ENCODE measurements at places on chromosomes 6 and 20.

DNA sequence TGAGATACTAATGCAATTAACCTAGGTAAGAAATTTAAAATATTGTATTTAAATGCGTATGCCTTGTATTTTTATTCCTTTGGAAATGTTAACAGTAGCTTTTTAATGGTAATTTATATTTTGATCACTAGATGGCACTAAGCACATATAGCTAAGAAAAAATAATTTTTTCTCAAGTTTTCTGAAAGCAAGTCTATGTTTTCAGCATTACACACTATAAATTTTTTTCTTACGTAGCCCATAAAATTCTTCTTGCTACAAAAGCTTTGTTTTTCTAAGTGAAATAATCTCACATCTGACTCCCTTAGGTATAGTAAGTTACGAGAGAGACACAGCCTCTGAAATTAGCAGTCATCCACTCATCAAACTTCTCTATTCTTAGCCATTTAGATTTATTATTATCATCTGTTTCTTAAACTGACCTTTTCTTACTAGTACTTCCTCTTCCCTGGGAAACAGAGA lies 35.7 kb downstream of the TSPYL4 start:
- H3K27me3 ChIP-seq: no peaks in the 10 kb centered on the region
- H3K4me1 ChIP-seq: no peaks in the 10 kb centered on the region
- no peaks in the 10 kb centered on the region for H3K36me3 ChIP-seq
- H3K27ac ChIP-seq: no peak overlapping the region

DNA sequence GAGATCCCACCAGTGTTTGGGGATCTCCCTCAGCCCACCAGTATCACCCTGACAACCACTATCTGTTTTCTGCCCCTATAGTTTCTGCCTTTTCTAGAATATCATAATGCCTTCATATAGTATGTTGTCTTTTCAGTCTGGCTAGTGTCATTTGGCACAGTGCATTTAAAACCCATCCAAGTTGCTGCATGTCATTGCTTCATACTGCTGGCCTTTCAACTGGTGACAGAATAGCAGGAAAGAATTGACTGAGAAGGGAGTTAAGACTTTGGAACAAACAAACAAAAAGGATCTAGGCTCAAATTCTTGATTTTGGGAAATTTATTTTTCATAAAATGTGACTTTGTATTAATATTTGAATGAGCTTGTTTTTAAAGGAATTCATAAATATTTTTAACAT lies 4.5 kb downstream of the LMBRD1 start:
- peak overlapping the region; percentile 82 for H3K27ac ChIP-seq
- DNase-seq: peak; percentile 22
- H3K36me3 ChIP-seq: peaks cover 3% of the 10 kb centered on the region

DNA sequence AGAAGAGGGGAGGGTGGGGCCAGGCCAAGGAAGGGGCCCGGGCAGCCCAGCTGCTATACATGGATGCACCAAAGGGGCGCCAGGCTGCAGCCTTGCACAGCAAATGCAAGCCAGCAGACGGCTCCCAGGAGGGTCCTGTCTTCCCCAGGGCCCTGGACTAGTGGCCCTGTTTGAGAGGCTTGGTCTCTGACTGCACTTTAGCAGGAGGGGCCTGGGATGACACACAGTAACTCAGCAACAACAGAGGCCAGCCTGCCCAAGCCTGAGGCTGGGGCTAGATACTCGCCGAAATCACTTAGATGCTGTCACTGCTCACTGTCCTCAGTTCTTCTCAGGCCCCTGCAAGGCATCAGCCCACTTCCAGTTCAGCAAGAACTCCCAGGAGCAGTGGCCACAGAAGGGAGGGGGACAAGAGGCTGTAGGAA lies 73.5 kb downstream of the TRAM2 start:
- H3K4me3 ChIP-seq: no peak overlapping the region
- peak overlapping the region; percentile 83 for H3K27ac ChIP-seq
- DNase-seq: no peak
- no peaks in the 10 kb centered on the region for H3K36me3 ChIP-seq

- H3K27ac ChIP-seq: no peak overlapping the region
- DNase-seq: no peak
- no peak overlapping the region for H3K4me3 ChIP-seq
- no peaks in the 10 kb centered on the region for H3K36me3 ChIP-seq
Measured at GRCh38 chr20:64113444-64113775, 6.0 kb upstream of the NPBWR2 start.

GRCh38 chr6:80733641-80734040 lies 627.2 kb downstream of the BCKDHB start:
- H3K36me3 ChIP-seq: no peaks in the 10 kb centered on the region
- no peak overlapping the region for H3K27ac ChIP-seq
- H3K4me1 ChIP-seq: no peaks in the 10 kb centered on the region
- no peak for DNase-seq
- H3K27me3 ChIP-seq: no peaks in the 10 kb centered on the region

DNA sequence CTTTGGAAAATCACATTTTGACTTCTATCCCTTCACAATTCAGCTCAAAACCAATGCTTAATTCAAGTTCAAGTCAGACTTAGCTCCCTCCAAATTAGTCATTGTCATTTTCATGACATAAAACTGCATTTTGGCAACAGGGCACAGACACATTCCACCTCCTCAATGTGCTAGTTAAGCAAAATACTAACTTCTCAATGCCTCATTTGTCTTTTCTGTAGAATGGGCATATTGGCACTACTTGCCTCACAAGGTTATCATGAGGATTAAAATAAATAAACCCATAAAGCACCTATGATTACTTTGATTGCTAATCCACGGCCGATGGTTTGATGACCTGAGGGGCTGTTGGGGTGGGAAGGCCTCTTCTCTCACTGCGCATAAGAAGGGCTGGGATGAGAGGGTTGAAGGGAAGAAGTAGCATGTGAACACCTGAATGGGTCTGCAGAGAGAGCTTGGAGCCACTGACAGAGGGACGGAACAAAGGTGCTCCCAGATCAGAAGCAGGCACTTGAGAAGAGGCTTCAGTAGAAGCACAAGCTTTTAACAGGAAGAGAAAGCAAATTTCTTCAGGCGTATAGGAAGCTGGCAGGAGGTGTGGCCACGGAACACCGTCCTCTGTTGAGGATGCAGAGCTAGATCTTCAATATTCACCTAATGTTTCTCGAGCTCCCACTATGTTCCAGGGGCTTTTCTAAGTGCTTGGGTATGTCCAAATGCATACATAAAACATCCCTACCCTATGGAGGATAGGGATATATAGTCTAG lies 11.7 kb upstream of the TBC1D7 start:
- H3K4me3 ChIP-seq: no peak overlapping the region
- H3K27ac ChIP-seq: no peak overlapping the region
- no peaks in the 10 kb centered on the region for H3K27me3 ChIP-seq
- no peak for DNase-seq
- H3K4me1 ChIP-seq: no peaks in the 10 kb centered on the region

- H3K4me3 ChIP-seq: no peak overlapping the region
- H3K27ac ChIP-seq: no peak overlapping the region
- H3K27me3 ChIP-seq: no peaks in the 10 kb centered on the region
Measured at GRCh38 chr20:6626805-6627204, 140.7 kb upstream of the BMP2 start.

DNA sequence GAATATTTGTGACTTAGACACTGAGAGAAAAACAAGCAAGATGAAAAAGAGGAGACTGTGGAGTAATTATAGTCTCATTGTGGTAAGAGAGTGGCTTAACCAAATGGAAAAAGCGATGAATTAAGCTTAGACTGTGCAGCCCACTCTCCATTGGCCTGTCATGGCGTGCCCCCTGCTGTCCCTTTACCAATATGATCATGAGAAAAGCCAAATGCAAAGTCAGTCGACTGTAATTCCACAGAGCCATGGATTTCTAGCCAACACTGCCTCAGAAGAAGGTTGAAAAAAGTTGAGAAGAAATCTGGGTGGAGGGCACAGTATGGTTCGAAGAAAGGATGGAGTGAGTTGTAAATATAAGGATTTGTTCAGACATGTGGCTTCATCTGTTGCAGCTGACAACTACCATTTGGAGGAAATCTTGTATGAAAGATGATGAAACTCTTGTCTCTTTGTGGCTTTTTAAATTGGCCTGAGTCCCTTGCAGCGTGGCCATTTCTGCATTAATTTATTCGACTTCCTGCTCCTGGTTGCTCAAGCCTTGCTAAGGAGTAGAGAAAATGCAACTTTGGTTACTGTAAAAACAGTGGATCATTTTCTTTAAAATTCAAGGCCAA lies 251.4 kb downstream of the DOK5 start:
- no peaks in the 10 kb centered on the region for H3K36me3 ChIP-seq
- H3K27ac ChIP-seq: no peak overlapping the region
- no peaks in the 10 kb centered on the region for H3K27me3 ChIP-seq
- DNase-seq: no peak

GRCh38 chr6:93222071-93222851 lies 197.1 kb downstream of the EPHA7 start:
- H3K36me3 ChIP-seq: no peaks in the 10 kb centered on the region
- no peaks in the 10 kb centered on the region for H3K27me3 ChIP-seq
- H3K27ac ChIP-seq: no peak overlapping the region
- DNase-seq: no peak
- H3K4me3 ChIP-seq: no peak overlapping the region

DNA sequence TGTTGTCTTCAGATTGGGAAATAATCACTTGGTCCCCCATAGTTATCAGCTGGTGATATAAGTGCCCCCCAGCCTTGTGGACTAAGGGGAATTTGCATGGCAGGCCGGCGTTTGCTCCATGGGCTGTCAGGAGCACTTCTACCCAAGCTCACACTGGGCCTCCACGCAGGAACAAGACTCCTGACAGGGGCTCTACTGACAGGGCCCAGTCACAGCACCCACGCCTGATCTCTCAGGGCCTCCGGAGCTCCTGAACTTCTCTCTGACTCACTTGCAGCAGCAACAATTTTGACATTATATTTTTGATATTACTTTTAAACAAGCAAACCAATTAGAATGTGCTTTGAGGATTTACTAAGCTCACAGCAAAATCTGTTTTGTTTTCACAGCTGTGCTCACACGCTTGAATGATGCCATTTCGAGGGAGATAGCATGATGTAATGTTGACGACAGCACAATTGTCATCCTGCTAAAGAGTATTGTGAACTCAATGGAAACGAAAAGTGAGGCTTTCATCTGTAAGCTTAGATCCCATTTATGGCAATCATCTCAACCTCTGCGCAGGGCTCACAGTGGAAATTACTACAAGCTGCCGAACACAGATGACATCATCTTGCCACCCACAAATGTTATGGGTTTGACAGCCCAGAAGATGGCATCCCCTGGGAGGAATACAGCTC lies 28.7 kb upstream of the TXNDC5 start:
- H3K4me3 ChIP-seq: no peak overlapping the region
- H3K27ac ChIP-seq: no peak overlapping the region
- no peaks in the 10 kb centered on the region for H3K4me1 ChIP-seq

DNA sequence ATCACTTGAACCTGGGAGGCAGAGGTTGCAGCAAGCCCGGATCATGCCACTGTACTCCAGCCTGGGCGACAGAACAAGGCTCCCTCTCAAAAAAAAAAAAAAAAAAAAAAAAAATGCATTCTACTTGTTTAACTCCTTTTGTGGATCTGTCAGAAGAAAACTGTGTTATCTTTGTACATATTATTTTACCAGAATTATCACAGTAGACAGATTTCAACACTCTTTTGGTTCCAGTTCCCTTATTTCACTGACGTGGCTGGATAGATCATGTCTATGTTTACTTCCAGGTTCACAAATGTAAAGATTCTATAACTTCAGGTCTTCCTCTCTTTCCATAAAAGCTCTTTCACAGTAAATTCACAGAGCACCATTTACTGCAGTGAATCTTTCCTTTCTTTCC lies 18.4 kb downstream of the NUDT3 start:
- no peaks in the 10 kb centered on the region for H3K27me3 ChIP-seq
- no peaks in the 10 kb centered on the region for H3K4me1 ChIP-seq
- no peak for DNase-seq
- no peak overlapping the region for H3K4me3 ChIP-seq

DNA sequence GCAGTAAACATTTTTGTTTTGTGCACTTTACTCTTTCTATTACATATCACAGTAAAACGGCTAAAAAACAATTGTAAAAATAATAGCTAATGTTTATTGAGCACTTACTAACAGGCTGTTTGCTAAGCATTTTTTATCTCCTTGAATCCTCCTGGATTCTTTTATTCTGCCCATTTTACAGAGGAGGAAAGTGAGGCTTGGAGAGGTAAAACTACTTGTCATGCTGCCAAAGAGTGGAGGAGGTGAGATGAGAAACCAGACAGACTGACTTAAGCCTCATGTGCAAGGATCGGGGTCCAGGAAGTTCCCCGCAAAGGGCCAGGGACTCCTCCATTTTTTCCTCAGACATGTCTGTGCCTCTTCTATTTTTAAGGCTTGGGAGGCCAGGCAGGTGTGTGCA lies 63.6 kb downstream of the DLGAP4 start:
- no peaks in the 10 kb centered on the region for H3K36me3 ChIP-seq
- H3K4me1 ChIP-seq: no peaks in the 10 kb centered on the region
- H3K27me3 ChIP-seq: no peaks in the 10 kb centered on the region
- H3K27ac ChIP-seq: no peak overlapping the region
- no peak overlapping the region for H3K4me3 ChIP-seq

- H3K27ac ChIP-seq: no peak overlapping the region
- DNase-seq: no peak
- no peak overlapping the region for H3K4me3 ChIP-seq
- H3K36me3 ChIP-seq: no peaks in the 10 kb centered on the region
- no peaks in the 10 kb centered on the region for H3K27me3 ChIP-seq
Measured at GRCh38 chr6:139418481-139419132, 44.2 kb upstream of the CITED2 start.

DNA sequence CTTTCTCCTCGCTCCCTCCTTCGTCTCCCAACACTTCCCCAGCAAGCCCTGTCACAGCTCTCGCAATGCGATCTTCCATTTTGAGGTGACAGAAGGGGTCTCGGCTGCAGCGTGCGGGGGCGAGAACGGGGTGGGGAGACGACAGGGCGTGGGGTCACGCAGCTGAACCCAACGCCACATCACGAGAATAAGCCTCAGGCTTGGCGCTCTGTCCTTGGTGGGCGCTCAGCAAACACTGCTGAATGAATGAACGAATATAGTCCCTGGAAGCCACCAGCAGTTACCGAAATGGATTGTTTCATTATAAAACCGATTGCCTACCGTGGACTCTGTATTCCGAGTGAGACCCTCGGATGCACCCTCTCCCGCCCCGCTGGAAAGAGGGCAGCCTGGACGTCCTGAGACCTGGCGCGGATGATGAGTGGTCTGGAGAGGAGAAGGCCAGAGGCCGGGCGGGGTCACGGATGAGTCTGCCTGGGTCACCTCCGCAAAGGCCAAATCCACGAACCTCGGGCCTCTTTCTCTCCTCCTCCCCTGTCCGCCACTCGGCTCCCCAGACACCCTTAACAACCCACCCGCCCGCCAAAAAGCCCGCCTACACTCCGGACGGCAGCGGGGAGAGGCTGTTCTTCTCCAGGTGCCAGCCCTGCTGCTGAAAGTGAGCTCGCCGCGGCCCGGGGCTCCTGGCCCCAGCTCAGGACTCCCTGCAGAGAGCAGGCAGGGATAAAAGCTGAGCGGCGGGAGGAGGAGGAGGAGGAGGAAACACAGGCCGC lies 3.7 kb downstream of the NRN1 start:
- H3K4me1 ChIP-seq: peaks cover 6% of the 10 kb centered on the region
- H3K4me3 ChIP-seq: peak overlapping the region; percentile 46
- H3K27me3 ChIP-seq: peaks cover 21% of the 10 kb centered on the region
- H3K27ac ChIP-seq: peak overlapping the region; percentile 80
- DNase-seq: no peak
